RWPE2 (cell line): ENCODE measurements at places on chromosomes 2 and 18.

DNA sequence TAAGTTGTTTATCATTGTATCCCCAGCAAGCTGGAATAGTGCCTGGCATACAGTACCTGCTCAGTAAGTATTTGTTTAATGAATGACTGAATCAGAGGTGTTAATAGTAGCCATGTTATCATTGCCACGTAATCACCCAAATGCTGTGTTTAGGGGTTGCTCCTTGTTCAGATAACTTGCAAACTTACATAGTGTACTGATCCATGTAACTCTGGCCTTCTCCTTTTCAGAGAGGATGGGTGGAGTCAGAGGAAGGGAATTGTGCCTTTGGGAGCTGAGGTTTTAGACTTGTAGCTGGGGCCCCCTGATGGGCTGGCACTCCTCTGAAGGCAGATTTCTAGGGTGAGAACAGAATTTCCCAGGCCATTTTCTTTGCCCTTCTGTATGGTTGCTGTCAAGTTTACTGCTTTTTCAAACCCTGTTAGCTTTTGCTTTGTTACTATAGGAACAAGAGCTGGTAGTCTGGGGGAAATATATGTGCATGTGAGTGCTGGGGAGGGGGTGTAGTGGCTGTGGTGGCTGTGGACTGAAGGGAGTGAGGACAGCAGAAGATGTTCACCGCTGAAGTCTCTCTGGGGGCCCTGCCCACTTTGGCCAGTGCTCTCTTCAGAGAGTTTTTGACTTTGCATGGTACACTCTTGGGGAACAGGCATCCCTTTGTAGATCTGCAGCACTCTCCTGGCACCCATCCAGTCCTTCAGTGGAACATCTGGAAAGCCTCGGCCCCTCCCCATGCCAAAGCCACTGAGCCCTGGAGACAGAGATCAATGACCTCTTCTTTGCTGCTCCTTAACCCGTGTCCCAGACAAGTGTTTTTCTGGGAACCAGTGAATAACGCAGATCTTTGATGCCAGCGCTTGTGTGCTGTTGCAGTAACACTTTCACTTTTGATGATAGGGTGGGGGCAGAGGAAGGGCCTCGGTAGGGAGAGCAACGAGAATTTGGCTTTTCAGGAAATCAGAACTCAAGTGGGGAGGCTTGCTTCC, 209.0 kb downstream of the PRKCE start:
- no peaks in the 10 kb centered on the region for H3K4me1 ChIP-seq
- no peaks in the 10 kb centered on the region for H3K27me3 ChIP-seq
- H3K36me3 ChIP-seq, result no peaks in the 10 kb centered on the region

DNA sequence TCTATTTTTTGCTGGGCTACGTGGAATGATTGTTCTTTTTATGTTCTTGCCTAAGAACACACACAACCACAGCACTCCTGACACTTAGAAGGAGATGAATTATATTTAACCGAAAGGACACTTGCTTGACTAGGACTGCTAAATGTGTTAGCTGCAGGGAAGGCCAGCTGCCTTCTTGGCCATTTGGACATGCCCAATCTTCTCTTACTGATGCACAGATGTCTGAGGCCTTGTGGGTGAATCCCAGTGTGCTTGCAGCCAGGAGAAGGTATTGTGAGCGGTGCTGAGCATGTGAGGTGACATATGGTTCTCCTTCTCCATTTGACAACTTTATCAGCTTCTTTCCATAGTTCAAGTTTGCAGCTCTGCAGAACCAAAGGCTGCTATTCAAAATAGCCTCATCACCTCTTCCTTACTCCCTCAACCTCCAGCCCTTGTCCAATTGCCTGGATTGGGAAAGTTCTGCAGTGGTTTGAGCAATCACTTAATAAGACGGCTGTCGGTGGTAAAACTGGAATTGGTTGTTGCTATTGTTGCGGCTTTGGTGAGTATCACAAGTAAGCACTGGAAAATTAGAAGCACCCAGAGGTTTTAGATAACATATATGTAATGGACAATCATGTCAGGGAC, 1113.3 kb downstream of the TSN start:
- H3K27me3 ChIP-seq, result no peaks in the 10 kb centered on the region
- no peak overlapping the region for H3K27ac ChIP-seq
- no peaks in the 10 kb centered on the region for H3K36me3 ChIP-seq
- no peak overlapping the region for H3K4me3 ChIP-seq
- no peaks in the 10 kb centered on the region for H3K4me1 ChIP-seq

DNA sequence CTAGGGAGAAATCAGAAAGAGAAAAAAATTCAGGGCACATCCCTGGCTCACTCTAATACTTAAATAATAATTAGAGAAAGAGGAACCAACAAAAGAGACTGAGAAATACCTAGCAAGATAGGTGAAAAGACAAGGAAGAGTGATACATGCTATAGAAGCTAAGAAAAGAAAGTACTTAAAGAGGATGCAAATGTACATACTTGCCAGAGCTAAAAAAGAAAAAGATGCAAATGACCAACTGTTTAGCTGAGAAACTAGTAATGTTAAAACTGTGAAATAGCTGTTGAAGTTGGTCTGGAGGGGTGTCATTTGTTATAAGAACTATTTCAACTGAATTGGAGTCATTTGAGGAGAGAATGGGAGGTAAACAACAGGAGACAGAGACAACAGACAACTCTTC, 412.2 kb downstream of the SPAG16 start:
- H3K27ac ChIP-seq, result no peak overlapping the region
- DNase-seq, result no peak
- H3K4me3 ChIP-seq, result no peak overlapping the region
- no peaks in the 10 kb centered on the region for H3K36me3 ChIP-seq
- H3K4me1 ChIP-seq, result no peaks in the 10 kb centered on the region
- H3K27me3 ChIP-seq, result no peaks in the 10 kb centered on the region

GRCh38 chr18:23498877-23499276, 4.4 kb upstream of the RMC1 start:
- no peaks in the 10 kb centered on the region for H3K27me3 ChIP-seq
- H3K27ac ChIP-seq, result no peak overlapping the region
- H3K4me3 ChIP-seq, result no peak overlapping the region
- no peak for DNase-seq
- no peaks in the 10 kb centered on the region for H3K36me3 ChIP-seq
